ENCODE measurements at places on chromosomes 7 and 10.

- DNase-seq: no peak
Measured at GRCh38 chr7:6730343-6730633, 23.5 kb upstream of the ZNF12 start.

- DNase-seq: no peak
Measured at GRCh38 chr10:47366181-47366631, 17.9 kb downstream of the ZNF488 start.

DNA sequence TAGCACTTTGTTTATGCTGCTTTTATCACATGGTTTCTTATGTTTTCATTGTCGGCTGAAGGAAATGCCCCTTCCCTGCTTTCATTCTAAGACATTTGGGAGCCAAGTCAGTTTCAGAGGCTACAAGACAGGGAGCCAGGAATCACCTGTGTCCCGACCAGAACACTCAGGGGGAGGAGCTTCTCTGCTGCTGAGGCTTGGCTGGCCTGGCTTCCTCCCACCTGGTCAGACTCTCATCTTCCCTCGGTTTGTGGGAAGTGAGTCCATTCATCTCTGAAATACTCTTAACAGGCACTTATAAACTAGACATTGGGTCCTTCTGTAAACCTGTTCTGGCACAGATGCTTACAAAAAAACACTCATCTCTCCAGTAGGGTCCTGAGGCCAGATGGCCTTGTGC lies 19.6 kb upstream of the GOLGA7B start:
- DNase-seq: no peak

- no peak for DNase-seq
Measured at GRCh38 chr10:131126321-131127137, 185.0 kb downstream of the TCERG1L start.

GRCh38 chr7:70183278-70183677 lies 585.0 kb downstream of the AUTS2 start:
- no peak for DNase-seq

- peak; percentile 45 for DNase-seq
Measured at GRCh38 chr10:30903397-30904138, 128.1 kb downstream of the ZNF438 start.

- peak; percentile 27 for DNase-seq
Measured at GRCh38 chr7:93958216-93958615, 36.7 kb downstream of the GNG11 start.

DNA sequence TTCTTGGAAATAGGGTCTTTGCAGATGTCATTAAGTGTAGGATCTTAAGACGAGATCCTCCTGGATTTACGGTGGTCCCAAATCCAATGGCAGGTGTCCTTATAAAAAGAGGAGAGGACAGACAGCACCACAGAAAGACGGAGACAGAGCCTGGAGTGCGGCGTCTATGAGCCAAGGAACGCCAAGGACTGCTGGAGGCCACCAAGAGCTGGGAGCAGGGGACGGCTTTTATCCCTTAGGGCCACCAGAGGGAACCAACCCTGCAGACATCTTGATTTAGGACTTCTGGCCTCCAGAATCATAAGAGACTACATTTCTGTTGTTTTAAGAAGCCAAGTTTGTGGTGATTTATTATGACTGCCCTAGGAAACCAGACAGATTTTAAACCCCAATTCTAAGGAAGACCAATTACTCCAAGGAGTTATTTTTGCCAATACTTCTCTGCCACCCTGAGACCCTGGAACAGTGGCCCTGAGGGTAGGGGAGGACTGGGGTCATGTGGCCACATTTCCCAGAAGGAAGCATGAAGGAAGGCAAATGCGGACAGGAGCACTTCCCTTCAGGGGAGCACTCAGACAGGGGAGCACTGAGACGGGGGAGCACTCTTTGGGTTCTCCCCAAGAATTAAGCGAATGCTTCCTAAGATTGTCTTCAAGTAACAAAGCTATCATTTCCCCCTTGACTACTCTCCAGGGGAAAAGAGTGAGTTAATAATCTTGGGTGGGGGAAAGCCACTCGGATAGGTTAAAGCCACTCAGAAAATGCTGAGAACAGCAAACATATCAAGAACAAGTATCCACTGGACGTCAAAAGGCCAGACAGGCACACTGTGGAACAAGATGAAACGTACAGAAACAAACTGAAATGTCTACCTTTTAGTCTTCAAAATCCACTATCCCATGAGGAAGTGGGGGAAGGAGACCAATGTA lies 67.5 kb downstream of the CHST15 start:
- peak; percentile 22 for DNase-seq

DNA sequence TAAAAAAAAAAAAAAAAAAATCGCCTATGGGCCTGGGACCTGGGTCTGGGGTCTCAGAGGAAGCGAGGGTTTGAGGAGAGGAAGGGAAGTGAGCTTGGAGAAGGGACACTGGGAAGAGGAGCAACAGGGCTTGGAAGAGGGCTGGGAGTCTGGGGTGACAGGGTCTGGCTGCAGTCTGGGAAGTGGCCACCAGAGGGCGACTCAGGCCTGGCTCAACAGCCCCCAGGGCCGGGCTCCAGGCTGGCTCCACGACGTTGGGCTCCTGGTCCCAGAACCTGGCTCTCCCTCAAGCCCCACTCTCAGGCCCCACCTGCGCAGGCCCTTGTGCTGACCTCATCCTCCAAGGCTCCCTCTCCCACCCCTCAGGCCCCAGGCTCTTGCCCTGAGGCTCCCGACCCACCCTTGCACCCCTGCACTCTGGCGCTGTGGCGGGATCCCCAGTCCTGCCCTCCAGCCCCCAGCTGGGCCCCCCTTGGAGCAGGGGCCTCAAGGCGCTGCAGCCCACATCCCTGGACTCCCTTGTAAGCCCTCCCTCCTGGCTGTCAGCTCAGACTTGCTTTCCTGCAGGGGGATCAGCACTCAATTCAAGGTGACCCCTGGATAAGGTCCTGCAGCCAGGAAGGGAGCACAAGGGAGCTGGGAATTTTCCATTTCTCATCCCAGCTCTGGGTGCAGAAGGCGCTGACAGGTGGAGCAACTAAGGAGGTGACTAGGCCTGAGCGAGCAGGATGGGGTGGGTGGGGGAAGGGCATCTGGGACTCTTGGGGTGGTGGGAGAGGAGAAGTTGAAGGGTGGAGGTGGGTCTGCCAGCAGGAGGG lies 5.4 kb upstream of the SPACDR start:
- peak; percentile 89 for DNase-seq

DNA sequence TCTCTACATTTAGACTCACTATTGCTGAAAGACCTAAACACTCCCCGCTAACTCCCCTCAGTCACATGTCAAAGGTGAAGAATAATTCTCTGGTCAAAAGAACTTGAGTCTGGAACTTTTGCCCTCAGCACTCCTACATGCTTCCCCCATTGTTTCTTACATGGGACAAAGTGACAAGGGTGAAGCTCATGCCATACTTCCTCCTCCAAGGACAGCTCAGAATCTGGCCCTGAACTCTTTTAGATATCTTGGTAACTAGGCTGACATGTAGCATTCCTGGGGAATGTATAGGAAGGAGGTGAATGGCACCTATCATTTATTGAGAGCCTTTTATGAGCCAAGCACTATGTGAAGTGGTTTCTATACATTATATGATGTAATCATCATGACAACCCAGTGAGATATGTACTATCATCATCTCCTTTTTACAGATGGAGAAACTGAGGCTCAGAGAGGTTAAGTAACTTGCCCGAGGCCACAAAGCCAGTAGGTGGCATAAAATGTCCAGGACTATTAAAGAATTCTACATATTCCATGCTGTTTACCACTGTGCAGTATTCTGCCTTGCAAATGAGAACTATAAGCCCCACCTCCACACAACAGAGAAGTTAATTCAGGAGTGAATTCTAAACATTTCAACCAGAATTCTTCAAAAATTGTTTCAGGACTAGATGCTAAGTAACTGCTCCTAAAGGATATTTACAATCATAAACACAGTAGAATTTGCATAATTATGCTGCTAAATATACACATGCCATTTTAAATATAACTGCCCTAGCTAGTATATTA lies 246.6 kb downstream of the ARHGAP21 start:
- DNase-seq: no peak

DNA sequence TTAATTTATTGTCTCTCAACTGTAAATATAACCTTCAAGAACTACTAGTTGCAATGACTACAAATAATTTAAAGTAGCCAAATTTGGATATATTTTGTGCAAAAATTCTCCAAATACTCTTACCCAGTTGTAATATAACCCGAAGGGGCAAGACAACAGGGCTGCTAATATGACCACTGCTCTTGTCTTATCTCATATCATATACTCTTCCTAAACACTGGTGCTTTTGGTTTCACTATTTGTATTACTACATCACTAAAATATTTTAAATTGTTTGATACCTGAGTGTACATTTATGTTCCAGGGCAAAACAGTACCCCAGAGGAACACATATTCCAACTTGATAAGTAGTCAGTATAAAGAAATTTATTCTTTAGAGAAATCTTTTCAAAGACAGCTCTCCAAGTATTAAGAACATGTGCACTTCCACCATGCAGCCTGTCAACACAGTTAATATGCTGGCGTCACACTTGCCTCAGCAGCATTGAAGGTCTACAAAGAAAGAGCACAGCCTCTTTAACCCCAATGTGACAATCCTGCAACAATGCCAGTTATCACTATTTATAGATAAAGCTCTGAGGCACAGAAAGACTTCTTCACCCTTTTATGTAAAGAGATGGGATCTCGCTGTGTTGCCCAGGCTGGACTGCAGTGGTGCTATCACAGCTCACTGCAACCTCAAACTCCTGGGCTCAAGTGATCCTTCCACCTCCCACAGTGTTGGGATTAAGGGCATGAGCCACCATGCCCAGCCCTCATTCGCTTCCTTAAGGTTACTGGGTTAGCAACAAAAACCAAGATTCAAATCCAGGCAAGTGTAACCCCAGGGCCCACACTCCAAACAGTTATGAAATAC lies 37.8 kb downstream of the RHEB start:
- no peak for DNase-seq

DNA sequence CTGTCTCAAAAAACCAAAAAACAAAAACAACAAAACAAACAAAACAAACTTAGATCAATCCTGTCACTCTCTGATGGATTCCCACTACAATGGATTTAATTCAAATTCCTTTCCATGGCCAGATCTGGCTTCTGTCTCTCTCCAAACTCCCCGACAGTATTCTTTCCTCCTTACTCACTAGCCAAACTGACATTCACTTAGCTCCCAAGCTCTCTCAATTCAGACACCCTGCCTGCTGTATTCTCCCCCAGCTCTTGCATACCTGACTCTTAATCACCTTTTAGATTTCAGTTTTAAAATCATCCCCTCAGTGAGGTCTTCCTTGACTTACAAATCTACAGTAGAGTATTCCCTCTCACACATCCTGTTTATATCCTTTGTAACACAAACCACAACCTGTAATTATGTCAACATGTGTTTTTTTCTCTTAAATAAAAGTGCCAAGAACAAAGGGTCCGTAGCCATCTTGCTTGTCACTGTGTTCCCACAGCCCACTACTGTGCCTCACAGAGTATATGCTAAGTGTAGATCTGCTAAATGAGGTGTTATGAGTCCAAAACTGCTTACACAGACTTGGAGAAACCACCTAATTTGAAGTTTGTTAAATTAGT lies 14.4 kb downstream of the HERPUD2 start:
- DNase-seq: no peak

DNA sequence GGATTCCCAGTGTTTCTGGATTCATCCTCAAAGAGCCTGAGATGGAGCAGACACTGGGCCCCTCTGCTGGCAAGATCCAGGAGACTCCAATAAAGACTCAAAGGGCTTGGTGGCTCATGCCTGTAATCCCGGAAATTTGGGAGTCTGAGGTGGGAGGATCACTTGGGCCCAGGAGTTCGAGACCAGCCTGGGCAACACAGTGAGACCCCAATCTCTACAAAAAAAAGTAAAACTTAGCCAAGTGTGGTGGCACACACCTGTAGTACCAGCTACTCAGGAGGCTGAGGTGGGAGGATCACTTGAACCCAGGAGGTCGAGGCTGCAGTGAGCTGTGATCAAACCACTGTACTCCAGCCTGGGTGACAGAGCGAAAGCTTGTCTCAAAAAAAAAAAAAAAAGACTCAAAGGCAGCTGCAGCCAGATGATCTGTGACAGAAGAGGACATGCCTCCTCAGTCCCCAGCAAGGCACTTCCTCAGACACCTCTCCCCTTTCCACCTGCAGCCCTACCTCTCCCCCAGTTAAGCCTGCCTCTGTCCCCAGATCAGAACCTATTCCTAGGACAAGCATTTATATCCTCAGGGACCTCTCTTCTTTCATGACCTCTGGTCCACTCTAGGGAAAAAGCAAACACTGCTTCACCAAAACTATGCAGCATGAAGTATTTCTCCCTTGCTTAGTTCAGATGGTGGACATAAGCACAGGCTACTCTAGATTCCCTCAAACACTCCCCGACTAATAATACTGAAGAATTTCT lies 27.9 kb downstream of the PDLIM1 start:
- no peak for DNase-seq

GRCh38 chr10:49108656-49109055 lies 6.7 kb downstream of the VSTM4 start:
- no peak for DNase-seq

GRCh38 chr10:49230004-49230403 lies 41.8 kb upstream of the TMEM273 start:
- DNase-seq: no peak

DNA sequence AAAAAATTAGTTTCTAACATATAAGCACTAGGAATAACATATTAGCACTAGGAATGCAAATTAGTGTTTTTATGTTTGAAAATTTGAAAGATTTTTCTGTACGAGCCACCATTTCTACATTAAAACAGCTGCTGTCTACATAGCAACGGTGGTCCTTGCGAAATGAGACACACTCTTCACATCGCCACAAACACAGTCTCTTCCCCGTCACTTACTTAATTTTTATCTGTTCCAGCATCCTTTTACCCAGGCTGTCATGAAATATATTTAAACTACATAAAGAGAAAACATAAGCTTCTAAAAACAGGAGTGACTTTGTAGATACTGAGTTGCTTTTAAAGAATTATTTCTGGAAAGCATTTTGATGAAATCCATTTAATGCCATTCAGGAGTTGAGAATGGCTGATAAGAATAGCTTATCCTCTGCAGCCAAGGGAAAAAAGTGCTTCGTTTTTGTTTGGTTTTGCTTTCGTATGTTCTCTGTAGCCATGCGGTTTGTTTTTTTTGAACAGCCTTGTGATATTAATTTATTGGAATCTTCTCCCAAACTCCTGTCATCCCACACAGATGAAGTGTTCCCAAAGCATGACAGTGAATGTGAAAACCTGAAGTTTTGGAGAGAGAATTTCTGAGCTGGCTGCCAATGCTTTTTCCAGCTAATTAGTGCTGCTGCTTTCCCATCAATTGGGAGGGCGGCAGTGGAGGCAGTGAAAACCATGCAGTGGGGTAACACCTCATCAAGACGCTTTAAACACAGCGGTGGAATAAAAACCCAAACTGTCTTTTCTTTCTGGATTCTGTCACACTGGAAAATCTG lies 603.7 kb upstream of the ADARB2 start:
- no peak for DNase-seq

DNA sequence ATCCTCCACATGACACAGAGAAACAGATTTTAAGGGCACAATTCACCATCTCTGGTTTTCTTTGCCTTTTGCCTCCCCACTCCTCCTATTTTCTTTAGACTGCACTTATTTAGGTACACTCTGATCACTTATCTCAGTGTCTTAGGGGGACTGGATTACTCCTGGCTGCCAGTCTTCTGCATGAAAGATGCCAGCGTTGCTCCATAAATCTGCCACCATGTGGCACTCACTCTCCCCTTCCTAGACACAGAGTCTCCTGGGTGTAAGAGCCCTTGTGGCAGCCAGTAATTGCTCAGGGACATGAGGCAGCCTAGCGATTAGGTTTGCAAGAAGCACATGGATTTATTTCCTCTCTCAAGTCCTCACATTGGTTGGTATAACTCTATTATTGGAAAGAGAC lies 34.5 kb upstream of the RBM20 start:
- DNase-seq: no peak

- DNase-seq: no peak
Measured at GRCh38 chr7:87144173-87144657, 8.0 kb upstream of the DMTF1 start.
